ENCODE measurements at places on chromosomes 2 and 18.

DNA sequence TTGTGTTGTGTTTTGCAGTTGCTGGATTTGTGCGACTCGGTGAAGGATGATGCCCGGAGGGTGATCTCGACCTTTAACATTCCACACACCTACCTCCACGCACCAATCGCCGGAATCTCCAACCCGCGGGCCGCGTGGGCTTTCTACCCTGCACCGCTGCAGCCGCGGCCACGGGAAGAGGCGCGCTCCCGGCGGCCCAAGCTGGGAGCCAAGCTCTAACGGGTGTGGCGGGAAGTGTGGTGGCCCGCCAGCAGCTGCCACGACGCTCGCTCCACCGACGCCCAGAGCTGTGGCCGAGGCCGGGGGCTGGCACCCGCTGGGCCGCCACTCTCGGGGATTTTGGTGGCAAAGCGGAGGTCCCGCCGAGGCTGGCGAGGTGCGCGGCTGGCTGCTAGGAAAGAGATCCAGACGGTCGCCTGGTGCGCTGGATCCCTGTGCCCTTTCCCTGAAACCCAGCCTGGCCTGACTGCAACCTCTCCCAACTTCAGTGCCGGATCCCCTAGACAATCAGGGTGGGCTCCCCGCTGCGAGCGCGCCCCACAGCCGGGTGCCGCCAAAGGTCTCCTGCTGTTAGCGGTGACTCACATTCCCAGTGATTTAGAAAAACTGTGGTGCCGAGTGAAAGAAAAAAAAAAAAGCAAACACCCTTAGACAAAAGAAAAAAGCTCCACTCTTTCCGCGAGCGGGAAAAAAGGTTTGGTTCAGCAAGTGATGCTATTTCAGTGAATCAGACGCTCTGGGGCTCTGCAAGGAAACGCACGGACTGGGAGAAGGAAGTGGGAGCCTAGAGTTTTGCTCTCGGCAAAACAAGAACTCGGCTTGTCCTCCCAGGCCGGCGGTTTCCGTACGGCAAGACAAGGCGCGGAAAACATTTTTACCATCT, 2.9 kb upstream of the BCL2L11 start:
- DNase-seq, result peak; percentile 38

GRCh38 chr2:69271831-69272257, 115.2 kb downstream of the GFPT1 start:
- no peak for DNase-seq

GRCh38 chr2:223465793-223466192, 136.4 kb downstream of the SCG2 start:
- no peak for DNase-seq

DNA sequence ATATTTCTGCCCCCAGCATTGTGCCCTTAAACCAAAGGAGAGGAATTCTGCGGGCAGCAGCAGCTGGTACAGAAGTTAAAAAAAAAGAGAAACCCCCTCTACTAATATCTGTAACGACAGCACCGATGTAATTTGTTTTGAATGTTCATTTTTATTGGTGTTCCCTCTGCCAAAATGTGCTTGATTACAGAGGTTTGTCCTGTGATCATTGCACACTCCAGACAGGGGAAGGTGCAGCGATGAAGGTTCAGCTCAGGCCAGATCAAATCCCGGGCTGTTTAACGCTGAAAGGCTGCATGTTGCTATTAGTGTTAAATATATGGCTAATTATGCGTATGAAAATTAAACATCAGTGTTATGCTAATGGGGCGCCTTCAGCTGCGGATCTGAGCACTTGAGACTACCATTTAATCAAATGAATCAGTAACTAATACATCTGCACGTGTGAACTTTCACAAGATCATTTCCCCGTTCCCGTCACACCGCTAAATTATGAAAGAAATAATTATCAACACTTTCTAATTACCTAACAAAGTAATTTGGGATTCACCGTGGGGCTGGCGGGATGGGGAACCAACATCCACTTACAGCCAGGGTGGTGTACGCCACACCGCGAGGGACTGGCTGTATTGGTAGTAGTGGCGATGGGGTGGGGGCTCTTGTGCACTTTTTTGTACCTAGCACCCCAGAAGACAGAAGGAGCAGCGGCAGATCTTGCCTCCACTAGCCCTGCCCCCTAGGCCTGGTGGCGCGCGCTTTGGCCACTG, 1.5 kb upstream of the DLX1 start:
- DNase-seq, result peak; percentile 14

GRCh38 chr2:12180031-12180430, 433.6 kb downstream of the LPIN1 start:
- no peak for DNase-seq

GRCh38 chr2:72913486-72914205, 3.7 kb upstream of the EMX1 start:
- DNase-seq, result no peak

GRCh38 chr2:60512062-60512622, 41.3 kb downstream of the BCL11A start:
- no peak for DNase-seq

DNA sequence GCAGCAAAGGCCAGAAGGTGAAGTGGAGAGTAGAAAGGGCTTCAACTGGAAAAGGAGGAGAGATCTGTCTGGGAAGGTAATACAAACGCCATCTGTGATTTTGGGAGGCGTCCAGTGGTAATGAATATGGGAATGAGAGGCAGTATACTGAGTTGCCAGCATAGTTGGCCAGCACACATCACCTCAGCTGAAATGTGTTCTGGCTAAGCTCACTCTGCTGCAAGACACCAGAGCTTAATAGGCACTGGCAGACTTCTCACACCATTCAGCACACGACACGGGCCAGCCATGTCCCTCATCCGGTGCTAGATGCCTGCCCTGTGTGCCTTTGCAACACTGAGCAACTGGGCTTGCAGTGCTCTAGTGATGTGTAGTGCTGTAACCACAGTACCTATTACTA, 277.1 kb downstream of the PIEZO2 start:
- no peak for DNase-seq

DNA sequence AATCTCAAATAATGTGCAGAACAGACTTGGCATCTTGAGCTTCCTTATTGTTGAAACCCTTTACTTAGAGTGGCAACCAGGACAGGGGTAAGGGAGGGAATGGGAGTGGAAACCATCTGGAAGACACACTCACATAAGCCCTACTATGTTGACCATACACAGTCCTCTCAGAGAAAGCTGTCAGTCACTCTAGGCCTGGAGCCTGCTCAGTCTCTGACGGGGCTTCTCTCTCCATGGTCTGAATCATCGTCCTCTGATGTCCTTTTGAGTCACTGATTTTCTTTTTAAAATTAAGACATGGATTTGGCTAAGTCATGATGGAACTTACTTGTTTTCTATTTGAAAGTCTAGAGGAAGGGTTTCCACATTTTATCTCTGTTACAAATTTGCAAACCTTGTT, 74.0 kb downstream of the MYO1B start:
- DNase-seq, result no peak

- no peak for DNase-seq
These were observed 27.6 kb downstream of the ANKAR start for GRCh38 chr2:189702071-189702470.

- DNase-seq, result no peak
These were observed 36.5 kb downstream of the WDR75 start for GRCh38 chr2:189477756-189478155.
